ENCODE measurements at places on chromosomes 11 and 22.

DNA sequence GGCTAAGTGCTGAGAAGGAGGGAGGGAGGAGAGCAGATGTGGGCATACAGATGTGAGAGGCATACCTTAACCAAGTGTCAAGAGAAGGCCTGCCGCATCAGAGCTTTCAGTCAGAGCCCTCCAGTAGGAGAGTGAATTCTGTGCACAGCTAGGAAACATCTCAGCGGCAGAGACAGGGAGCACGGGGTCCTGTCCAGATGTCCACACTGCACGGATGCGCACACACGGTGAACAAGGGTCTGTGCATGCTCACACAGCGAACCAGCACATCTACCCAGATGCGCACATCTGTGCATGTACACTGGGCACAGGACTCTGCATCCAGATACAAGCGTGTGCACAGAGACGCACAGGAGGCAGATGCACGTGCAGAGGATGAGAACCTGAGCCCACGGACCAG is 778.0 kb downstream of the BRD1 start:
- no peak for DNase-seq

GRCh38 chr11:20712912-20713311 is 43.5 kb downstream of the NELL1 start:
- no peak for DNase-seq

GRCh38 chr22:28821452-28821851 is 21.1 kb upstream of the XBP1 start:
- no peak for DNase-seq

DNA sequence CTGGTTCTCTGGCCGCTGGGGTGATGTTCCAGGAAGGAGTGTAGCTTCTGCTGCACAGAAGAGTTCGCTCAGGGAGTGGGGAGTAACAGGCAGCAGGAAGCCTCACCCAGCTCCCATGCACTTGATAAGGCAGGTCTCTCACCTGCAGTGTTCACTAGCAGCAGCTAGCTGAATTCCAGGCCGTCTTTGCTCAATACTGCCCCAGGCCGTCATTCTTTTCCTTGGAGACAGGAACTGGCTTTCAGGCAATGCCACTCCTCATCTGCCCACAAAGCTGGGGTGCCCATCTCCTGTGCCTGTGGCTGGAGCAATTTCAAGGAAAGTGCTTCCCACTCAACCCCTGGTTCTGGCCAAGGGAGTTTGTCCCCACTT is 66.1 kb downstream of the ARHGAP42 start:
- no peak for DNase-seq

DNA sequence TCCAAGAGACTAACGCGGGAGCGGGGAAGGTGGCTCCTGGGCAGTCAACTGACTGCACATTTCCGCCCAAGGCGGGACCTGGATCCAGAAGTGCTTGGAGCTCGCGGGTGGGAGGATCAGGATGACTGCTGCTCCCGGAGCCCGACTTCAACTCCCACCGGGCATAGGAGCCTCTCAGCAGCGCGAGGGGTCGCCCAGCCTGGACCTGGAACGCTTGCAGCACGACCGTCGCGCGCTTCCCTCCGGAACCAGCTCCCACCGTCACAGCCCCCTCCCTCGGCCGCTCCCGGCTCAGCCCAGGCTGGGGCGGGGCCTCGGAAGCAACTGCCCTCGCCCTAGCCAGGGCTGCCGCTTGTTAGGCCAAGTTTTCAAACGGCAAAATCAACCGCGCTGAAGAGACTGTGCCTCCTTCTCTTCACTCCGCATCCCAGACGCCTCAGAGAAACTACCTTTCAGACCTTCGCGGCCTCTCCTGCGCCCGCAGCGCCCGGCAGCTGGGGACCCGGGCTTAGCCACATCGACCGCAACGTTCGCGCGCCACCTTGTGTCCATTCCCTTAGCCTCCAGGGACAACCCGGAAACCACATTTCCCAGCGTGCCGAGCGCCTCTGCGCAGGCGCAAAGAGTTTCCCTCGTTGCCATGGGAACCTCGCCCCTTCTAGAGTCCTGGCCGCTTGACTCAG is 14.0 kb downstream of the SSH3 start:
- DNase-seq, result peak; percentile 94

- no peak for DNase-seq
Observed at GRCh38 chr11:57407941-57408475, 17.6 kb upstream of the PRG2 start.

DNA sequence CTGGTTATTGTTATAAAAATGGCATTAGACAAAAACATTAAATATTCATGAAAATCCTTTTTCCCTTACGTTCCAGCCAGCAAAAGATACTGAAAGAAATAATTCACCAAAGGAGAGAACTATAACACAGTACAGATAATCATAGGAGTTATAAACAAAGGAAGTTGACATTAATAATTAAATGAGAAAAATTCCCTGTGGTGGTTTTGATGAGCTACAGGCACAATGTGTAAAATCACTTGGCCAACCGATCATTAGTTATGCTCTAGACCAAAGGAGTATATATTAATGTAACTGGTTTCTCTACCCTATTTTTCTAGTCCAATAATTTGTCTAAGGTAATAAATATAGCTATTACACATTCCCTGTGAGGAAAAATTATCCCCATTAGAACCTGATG is 534.7 kb downstream of the CNTN5 start:
- DNase-seq, result no peak

DNA sequence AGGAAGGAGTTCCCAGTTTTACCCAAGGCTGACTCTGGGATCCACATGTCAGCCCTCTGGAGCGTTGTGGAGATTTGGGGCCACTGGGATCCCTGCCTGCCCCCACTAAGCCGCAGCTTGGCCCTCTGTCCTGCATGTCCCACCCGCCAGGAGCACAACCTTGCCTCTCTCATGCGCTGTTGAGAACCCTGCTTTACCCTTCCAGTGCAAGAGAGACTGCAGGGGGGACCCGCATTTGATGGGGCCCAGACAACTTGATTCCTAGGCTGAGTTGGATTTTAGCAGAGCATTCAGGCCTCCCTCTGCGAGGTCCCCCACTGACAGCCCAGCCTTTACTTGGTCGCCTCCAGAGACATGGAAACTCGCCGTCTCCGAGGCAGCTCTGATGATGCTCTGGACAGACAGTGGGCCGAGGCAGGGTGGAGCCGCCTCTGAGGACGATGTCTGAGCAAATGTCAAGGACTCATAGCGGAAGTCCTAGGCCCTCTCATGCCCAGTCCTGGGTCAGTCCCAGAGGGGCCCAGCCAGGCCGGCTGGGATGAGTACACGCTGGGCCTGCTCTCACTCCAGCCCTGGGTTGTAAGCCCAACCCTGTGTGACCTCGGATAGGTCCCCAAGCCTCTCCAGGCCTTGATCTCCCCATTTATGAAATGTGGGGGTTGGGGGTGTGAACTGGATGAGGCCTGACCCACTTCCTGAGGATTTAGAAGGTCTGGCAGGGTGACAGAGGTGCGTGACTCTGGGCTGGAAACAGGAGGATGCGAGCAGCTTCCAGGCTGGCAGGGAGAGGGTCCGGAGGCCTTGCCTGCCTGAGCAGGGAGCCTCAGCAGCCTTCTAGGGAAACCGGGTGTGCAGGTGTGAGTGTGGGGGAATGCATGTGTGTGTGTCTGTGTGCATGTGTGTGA is 630 bp downstream of the CD5 start:
- no peak for DNase-seq

DNA sequence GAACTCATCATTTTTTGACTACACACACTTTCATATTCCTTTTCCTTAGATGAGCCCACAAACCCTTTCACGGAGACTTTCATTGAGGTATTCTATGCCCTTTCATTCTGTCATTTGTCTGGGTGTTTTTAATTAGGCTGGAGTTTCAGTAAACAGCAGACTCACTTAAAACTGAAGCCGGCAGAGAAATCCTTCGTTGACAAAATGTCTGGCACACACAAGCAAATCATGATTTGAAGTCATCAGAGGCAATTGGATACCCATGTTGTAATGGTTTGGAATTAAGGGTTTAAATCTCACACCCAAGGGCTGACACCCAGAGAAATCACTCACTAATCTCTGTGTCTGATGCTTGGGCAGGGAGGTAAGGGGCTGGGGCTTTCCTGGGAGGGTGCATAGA is 127.1 kb downstream of the EHF start:
- no peak for DNase-seq

GRCh38 chr22:20061481-20061861 is 18.6 kb upstream of the DGCR8 start:
- no peak for DNase-seq

DNA sequence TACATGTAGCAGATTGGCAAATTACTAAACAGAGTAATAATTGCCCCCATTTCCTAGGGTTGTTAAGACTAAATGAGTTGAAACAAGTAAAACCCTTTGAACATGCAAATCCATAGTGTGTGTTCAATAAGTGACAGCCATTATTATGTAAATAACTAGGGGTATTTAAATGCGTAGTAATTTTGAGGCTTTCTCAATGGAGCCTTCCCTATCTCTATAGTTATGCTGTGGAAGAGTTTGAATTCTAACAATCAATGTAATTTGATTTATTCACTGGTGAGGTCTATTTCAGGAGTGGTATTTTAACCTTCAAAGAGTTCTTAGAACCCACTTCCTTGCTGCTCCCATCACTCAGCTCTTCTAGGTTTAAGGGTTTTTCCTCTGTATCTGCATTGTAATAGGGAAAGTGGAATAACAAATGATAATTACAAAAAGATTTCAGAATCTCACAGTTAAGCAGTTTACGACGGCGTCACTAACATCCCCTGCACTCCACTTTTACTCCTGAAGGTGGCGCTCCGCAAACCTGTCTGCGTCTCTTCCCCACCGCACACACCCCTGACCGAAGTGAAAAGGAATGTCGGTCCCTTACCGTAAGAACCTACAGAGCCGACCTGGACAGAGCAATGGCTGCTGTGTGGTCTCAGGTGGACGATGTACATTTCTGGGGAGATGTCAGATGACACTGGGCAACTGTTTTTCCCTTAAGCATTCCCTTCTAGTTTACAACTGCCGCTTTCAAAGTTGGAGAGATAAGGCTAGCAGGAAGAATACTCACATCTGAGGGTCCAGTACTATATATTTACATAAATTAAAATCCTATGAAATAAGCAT is 80.8 kb downstream of the ZC3H12C start:
- DNase-seq, result no peak

DNA sequence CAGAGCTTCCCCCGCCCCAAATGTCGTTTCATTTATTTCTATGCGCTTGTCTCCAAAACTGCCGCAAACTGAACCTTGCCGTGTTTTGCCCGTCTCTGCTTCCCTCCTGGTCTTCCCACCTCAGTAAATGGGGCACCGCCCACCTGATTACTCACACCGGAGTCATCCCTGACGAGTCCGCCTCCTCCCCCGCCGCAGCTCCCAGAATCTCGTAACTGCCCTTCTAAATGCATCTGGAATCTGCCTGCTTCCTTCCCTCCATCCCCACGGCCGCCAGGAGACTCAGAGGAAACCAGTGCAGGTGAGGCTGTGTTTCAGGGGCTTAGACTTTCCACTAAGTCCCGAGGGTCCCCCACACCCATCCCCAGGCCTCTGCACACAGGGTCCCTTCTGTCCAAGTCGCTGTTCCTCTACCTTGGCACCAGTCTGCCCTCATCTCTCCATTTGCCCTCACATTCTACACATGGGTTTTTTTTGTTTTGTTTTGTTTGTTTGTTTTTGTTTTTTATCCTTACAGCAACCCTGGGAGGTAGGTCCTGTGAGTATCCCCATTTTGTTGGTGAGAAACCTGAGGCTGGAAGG is 62.6 kb upstream of the PHF21B start:
- DNase-seq, result no peak
